ENCODE measurements at places on chromosomes 12 and 14.

- no peak for DNase-seq
Observed at GRCh38 chr14:89237921-89238529, 179.0 kb downstream of the FOXN3 start.

GRCh38 chr14:30179381-30180130, 251.9 kb upstream of the PRKD1 start:
- DNase-seq: no peak

GRCh38 chr12:121773011-121773777, 20.3 kb downstream of the RHOF start:
- DNase-seq: peak; percentile 85

GRCh38 chr14:71625891-71626701, 306.1 kb upstream of the RGS6 start:
- DNase-seq: no peak

DNA sequence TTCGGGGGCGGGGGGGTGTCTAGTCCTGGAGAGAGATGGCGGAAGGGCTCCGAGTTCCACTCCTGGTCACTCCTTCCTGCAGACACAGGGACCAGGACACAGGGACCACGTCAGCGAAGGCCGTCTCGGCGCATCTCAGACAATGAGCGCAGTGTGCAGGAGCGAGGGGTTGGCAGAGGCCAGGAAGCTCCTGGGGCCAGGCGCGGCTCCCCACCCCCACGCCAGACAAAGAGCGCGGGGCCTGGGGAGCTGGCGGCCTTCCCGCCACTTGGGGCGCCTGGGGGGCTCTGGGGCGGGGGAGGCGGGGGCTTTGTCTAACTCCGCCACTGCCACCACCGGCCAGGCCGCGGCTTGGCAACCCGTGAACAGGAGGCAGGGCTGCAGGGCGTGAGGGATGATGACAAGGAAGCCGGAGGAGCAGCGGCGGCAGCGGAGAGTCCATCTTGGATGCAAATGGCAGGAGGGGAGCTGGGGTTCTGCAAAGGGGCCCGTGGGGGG, 2.2 kb downstream of the CDK2AP1 start:
- DNase-seq: no peak

GRCh38 chr14:96568621-96569020, 66.4 kb downstream of the PAPOLA start:
- DNase-seq: no peak

- no peak for DNase-seq
Observed at GRCh38 chr12:42326541-42327226, 717 bp downstream of the PPHLN1 start.

DNA sequence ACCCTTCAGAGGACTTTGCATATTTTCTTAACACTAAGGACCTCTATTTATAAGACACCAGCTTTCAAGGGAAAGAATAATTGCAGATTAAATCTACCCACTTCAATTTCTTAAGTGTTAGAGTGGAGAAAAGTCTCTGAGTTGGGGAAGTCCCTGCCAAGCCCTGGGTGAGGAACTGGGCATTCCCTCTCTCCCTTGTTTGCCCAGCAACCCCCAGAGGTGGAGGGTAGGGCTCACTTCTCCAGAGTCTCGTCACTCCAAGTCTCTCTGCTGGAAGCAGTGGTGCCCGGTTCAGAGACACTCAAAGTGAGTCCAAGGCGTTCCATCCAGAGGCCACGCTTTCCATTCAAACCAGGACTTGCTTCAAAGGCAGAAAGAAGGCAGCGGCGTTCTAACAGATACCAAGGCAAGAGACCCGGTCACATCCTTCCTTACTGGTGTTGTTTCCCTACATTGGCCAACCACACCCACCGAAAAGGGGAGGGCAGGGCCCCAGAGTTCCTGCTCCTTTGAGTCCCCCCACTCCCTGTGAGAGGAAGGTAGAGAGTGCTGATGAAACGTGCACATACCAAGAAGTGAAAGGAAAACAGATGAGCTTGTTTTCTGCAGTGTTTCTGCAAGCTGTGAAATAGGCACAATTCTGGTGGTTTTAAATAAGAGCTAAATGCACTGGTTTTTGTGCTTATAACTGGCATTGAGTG, 6.1 kb upstream of the BDKRB2 start:
- DNase-seq: no peak

- DNase-seq: peak; percentile 97
Observed at GRCh38 chr14:69818758-69819191, 21.7 kb upstream of the SLC10A1 start.

- no peak for DNase-seq
Observed at GRCh38 chr14:104420990-104421389, 158.6 kb upstream of the C14orf180 start.

GRCh38 chr14:105018414-105018813, 2.5 kb downstream of the CDCA4 start:
- no peak for DNase-seq

DNA sequence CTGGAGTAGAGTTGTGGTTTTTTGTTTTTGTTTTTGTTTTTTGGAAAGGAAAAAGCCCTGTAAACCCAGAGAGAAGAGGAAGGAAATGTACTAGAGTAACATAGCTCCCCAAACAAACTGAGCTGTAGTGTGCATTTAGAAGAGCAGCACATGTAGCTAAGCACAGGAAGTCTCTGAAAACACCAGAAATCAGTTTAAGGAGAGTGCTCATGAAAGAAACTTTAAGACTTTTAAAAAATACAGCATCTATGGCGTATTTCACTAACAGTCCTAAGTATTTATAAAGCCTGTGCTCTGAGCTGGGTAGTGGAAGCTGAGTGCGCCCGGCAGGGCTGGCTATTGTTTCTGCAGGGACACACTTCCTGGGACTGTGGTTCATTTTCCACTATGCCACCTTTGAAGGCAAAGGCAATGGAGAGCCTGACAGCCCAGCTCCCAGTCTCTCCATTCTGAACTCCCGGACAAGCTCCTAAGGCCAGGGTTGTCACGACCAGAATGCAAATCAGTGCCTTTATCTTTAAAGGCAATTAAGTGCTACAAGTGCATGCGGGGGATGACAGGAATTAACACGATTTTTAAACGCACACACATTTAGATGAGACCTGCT, 45.4 kb downstream of the NIN start:
- no peak for DNase-seq

- no peak for DNase-seq
Observed at GRCh38 chr14:29716150-29716549, 211.5 kb downstream of the PRKD1 start.

DNA sequence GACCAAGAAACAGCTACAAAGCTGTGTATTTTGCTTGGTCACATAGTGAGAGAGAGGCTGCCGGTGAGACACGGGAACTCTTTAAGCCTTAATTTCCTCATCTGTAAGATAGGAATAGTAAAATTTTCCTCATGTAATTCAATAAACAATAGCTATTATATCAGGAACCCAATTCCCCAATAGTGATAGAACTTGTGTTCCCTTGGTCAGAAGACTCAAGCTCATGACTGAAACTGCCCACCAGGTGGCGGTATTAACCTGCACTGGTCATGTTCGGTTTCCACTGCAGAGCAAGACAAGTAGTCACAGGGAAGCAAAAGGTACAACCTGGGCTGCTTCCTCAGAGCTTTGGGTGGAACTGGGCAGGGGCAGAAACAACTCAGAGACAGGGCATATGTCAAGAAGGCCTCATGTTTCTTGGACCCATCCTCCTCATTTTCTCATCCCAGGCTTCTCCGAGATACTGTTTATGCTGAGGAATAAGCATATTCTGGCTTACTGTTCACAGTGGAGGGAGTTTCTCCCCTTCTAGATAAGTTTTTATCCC, 4.2 kb upstream of the AJUBA start:
- DNase-seq: peak; percentile 56

- no peak for DNase-seq
Observed at GRCh38 chr14:99807413-99808153, 14.4 kb downstream of the EML1 start.

- DNase-seq: no peak
Observed at GRCh38 chr14:90559811-90560492, 163.1 kb downstream of the CALM1 start.

DNA sequence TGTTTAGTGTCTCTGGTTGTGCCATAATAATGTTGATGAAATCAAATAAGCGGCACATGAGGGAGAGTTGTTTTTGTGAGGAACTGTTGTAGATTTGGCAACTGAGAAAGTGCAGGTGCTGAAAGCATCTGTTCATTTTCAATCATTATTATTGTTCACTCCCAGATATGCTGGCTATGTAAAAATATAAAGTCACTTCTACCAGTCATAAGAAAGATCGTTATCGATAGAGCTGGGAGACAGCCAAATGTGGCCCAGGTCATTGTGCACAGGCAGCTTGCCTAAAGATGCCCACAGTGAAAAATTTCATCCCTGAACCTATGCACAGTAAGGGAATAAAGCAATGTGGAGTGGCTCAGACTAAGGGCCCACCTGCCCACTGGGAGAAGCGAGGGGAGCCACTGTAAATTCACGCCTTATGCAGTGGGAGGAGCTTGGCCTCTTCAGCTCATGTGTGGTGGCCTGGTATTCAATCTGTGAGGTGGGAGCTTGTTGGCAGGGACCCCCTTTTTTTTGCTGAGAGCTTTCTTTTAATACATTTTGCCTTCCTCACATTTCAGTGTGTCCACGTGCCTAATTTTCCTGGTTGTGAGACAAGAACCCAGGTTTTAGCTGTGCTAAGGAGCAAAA, 1490.8 kb upstream of the TMEM132C start:
- no peak for DNase-seq

DNA sequence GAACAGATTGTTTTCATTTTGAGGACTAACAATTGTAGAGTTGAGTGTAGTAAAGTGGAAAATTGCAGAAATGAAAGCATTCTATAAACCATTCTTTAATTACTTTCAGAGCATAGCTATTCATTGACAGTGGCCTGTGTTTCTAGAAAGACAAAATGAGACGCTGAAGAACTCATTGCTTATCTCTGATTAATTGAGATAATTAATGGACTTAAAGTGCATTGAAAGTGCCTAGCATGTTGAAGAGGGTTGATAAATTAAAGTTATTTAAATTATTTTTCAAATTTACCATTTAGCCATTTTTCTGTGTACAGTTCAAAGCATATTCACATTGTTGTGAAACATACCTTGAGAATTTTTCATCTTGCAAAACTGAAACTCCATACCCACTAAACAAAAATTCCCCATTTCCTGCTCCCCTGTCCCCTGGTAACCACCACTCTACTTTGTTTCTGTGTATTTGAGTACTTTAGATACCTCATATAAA, 57.4 kb downstream of the DAAM1 start:
- no peak for DNase-seq

- peak; percentile 64 for DNase-seq
Observed at GRCh38 chr14:96275177-96276112, 19.4 kb downstream of the BDKRB1 start.

- no peak for DNase-seq
Observed at GRCh38 chr14:52853522-52853854, 62.1 kb upstream of the GNPNAT1 start.

DNA sequence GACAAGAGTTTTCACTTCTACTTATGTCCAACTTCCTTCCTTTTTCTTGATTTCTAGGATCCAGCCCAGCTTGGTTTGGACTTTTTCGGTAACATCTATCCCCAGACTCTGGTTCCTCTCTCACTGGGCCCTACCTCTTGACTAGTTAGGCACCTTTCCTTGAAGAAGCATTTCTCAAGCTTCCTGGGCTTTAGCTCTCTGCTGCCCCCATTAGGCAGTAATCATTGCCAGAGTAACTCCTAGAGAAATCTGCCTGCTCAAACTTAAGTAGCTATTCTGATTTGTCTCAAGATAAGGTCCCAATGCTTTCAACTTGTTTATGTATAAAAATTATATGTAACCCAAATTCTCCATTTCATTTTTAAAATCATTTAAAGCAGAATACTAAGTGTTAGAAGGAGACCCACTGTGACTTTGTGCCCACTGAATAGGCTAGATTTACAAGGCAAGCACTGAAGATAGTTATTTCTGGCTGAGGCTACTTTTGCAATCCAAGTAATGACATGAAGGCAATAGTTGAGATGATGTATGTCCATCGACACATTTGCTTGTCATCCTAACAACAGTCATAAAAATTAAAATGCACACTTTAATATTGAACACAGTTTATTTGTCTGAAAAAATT, 275.0 kb upstream of the G2E3 start:
- peak; percentile 30 for DNase-seq

- no peak for DNase-seq
Observed at GRCh38 chr12:3035171-3035570, 42.0 kb upstream of the TSPAN9 start.

GRCh38 chr14:21771671-21772070, 98.1 kb upstream of the OR4E1 start:
- no peak for DNase-seq

DNA sequence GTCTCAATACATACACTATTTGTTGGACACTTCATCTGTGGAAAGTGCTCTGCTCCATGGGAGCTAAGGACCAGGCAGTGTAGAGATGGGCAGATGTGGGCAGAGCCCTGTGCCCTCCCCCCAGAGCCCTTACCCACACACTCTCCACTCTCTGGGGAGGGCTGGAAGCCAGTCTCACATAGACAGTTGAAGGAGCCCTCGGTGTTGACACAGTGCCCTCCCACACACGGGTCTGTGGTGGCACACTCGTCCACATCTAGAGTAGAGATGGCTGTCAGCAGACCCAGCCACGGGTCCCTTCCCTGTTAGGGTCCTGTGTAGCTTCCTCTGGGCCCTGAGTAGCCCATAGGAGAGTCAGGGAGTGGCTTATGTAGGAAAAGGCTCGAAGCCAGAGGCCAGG, 14.3 kb downstream of the ISCA2 start:
- DNase-seq: no peak

DNA sequence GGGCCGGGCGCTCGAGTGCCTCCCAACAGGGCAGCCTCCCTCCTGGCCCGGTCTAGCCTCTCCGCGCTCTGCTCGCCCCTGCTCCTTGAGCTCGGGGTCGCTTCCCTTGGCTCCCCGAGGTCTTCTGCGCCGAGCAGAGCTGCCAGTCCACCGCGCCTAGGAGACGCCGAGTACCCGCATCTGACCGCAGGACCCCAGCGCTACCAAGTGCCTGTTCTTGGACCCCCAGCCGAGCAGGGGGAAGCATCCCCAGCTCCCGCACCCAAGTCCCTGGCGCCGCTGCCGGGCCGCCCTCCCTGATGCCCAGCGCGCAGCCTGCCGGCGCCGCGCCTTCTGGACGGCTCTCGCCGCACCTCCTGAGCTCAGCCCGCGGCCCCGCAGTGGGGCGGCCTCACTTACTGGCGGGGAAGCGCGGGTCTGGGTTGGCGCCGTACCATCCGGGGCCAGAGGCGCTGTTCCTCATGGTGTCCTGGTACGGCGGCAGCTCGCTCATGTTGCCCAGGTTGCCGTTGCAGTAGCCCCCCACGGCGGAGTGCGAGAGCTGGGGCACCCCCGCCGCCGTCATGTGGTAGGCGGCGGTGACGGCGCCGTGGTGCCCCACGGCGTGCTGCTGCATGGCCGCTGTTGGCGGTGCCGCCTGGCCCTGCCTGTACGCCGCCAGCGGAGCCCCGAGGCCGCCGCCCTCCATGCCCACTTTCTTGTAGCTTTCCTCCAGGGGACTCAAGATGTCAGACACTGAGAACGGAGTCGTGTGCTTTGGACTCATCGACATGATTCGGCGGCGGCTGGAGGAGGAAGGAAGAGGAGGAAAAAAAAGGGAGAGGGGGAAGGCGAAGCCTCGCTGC, 1.2 kb downstream of the NKX2-1 start:
- DNase-seq: no peak

GRCh38 chr14:20606190-20606901, 15.2 kb upstream of the RNASE12 start:
- no peak for DNase-seq

Measured in HTR-8/SVneo (cell line).